ENCODE measurements at places on chromosomes 1 and 21.

DNA sequence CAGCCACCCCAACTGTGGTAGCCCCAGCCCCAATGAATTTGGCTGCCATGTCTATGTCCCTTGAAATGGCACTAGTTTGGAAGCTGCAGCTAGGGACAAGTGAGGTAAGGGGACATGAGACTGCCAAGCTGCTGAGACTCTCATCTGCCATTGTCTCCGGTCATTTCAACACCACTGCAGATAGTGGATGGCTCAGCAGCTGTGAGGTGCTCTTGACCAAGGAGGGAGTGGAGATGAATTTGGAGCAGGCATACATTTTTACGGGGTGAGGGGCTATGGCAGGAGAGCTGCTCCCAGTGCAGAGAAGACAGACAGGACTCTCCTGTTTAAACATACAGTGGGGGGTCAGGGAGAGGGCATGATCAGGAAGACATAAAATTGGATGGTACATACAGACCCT, 315.5 kb upstream of the CAMK1G start:
- no peak for DNase-seq

DNA sequence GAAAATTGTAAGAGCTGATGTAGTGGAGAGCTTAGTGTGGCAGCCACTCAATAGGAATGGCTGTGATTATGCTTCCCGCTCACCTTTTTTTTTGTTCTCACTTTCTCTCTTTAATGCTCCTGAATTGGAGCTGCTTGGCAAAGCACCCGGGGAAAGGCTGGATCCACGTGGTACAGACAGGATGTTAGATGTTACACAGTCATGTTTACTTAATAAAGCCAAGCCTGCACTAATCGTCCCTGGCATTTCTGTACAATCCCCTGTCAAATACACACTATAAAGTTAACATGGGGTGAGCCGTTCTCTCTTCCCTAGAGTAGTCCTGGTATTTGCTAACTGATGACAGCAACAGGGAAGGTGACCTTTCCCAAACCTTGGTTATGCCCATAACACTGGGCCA, 187.8 kb downstream of the ZSCAN20 start:
- DNase-seq, result no peak

- DNase-seq, result no peak
These were observed 241.2 kb downstream of the SETD4 start for GRCh38 chr21:35819134-35819533.

- no peak for DNase-seq
These were observed 30.2 kb downstream of the OPTC start for GRCh38 chr1:203524152-203524551.

GRCh38 chr1:155272466-155273342, 600 bp downstream of the CLK2 start:
- DNase-seq, result no peak

DNA sequence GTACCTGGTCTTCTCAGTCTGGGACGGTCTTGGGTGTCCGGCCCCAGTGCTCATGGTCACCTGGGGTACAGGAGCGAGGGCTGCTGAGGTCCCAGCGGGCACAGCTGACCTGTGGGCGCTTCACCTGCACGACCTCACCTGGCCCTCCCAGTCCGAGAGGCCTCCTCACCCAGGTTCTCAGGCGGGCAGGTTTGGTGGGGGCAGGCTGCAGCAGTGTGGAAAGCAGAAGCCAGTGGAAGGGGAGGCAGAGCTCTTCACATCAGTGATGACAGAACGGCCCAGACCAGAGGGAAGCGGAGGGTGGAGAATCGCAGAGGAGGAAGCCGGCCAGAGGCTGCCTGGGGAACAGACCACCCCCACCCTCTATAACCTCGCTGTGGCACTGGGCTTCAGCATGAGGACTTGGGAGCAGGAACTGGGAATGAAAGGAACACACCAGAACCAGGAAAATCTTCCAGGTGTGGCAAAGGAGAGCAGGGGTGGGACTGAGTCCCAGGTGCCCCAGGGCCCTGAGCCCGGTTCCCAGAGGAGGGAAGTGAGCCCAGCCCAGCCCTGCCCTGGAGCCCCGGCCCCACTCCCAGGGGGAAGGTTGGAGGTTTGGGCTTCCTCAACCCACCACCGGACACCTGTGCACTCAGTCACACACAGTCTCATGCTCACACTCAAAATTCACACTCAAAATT, 265.2 kb upstream of the VAMP3 start:
- no peak for DNase-seq

DNA sequence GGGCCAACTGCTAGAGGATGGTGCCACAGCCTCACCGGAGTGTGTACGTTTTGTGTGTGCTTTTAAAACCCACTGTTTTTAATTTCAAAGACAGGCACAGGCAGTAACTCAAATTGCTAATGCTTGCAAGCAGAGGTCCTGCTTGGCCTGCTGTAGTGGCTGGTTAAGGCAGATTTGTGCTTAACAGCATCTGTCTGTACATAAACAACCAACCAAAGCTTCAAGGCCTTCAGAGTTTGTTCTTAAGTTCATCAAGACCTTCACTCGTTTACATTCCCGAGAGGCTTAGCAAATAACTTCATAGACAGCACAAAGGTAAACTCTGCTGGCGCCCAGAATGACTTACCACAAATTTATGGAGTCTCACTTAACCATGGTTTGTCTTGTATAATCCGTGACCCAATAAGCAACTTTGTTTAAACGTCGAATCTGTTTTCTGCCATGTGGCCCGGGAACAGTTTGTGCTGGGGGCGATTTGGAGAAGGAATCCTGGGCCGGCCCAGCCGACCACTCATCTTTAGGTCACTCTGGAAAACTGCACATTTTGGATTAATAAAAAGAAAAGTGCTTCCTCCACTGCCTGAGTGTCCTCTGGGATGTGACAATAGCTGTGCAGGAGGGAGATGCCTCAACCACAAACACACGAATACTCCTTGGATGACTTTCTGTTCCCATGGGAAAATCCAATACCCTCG, 58.1 kb downstream of the CAPZB start:
- no peak for DNase-seq

- DNase-seq, result no peak
These were observed 59.9 kb downstream of the WARS2 start for GRCh38 chr1:119080586-119080985.

DNA sequence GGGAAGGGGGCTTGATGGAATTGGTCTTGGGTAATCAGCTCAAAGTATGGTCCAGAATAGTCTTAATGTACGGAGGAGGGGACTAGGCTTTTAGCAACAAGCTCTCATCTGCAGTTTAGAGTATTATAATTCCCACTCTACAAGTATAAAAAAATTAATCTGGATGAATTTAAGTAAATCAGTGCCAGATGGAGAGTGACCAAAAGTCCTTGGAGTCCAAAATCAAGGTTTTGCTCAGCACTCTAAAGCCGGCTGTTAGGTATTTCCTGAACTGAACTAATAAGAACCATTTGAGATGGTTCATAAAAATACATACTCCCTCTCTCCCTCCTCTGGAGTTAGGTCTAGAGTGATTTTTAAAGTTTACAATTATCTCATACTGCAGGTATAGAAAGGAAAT, 23.7 kb downstream of the GLUL start:
- no peak for DNase-seq

DNA sequence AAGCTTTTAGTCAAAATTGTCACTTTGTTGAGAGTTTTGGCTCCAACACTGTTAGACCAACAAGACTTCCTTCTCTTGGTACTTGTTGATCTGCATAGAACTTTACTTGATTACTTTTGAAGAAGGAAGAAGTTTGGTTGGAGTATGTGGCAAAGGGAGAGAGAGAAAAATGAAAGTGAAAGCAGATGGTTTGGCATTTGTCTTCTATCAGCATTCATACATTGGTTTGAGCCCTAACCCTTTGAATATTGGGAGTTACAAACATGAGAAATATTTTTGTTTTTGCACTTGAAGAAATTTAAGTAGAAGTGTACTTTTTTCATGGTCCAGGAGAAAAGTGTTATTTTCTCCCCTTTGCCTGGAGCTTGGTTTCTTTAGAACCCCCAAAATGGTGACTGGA, 169.8 kb downstream of the ADGRL4 start:
- DNase-seq, result no peak

Data from activated T-helper 1 cell treated with Interleukin-2 at 50 U/mL for 16 hours (primary cell).